GM20000 (cell line): ENCODE measurements at places on chromosomes 4 and X.

- no peak for DNase-seq
Observed at GRCh38 chr4:1039493-1040343, 28.3 kb downstream of the FGFRL1 start.

DNA sequence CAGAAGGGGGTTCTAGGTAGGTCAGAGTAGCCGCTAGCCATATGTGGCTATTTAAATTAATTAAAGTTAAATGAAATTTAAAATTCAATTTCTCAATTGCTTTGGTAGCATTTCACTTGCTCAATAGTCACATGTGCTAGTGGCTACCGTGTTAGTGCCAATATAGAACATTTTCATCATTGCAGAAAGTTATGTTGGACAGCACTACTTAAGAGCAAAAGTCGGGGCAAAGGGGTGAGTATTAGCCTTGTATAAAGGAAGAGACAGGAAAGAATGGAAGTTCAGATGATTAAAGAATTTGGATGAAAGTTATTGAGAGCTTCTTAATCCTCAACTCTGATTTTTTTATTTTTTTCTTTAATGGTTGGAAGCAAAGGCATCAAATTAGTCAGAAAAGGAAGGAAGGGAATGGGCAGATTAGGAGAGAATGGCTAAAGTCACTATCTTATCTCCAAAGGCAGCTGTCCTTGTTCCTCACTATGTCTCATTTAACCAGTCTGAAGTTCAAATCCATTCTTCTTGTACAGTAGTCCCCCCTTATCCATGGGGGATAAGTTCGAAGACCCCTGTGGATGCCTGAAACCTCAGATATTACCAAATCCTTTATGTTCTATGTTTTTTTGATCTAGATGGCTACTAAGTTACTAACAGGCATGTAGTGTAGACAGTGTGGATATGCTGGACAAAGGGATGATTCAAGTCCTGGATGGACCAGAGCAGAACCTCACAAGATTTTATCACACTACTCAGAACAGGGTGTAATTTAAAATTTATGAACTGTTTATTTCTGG is 22.9 kb downstream of the OCIAD1 start:
- DNase-seq = no peak

DNA sequence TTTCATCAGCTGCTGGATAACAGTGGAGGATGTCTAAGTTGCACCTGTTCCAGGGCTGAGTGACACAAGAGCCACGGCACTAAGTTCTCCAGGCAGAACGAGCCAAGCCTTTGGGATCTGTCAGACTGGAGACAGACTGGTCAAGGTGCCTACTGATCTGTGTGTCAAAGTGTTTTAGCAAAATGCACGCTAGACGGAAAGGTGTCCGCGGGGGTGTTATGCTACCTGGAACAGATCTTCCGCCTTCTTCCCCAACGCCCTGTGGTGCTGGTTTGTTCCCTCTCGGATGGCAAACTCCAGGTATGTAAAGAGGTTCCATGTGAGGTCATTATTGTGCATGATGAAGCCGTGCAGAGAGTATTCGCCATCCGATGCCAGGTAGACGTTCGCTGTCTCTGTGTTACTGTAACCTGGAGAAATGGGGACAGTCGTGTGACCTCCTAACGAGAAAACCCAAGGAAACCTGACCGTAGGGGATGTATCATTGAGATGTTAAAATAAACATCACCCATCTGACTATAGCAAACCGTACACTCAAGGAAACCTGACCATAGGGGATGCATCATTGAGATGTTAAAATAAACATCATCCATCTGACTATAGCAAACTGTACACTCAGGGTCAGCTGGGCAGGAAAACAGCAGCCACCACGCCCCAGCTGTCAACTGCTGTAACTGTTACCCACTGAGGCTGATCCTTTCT is 29.7 kb upstream of the SLC25A6 start:
- no peak for DNase-seq

GRCh38 chr4:105758958-105759357 is 50.4 kb downstream of the GSTCD start:
- DNase-seq = no peak

DNA sequence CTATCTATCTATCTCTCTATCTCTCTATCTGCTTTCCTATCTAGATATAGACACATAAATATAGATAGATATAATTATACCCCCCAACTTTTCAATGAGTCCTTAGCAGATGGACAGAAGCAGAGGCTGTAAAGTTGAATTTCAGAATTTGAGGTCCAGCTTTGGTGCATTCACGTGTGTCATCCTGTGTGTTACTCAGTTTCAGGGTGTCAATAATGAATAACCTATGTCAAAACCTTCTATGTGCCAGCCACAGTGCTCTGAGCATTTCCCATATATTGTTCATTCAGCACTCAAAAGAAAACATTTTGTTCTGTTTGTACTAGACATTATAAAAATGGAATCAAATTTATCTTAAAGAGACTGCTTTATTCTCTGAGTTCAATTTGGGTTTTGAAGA is 310.0 kb downstream of the ARHGAP24 start:
- DNase-seq = no peak
